Activated T-helper 2 cell treated with anti-CD3 and anti-CD28 coated beads, Interferon-gamma antibody, Interleukin-2, Interleukin-4, amounts not matched to agents 10 μg/mL and 5 μg/mL and 100 μg/mL, durations not matched to agents 14 hours and 24 hours and 36 hours (primary cell): ENCODE measurements at places on chromosomes 1 and 21. TPM values are rescaled to one million over a fixed set of nuclear protein-coding genes. Genes with fewer than 3 reads are reported as not detected.

DNA sequence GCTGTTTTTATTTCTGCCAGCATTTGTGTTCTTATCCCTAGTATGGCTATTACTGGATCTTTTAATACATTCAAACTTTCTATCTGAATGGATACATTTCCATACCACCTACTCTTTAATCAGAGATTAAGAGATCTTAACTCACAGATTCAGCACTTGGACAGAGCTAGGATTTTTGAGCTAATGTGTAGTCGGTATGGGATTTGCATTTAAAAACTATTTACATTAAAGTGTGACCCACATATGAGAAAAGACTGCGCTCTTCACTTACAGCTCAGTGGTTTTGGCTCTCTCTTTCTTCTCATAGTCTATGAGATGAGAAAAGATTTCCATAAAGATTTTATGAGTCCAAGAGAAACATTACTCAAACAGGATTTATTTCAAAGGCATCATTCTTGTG, 16.4 kb downstream of the HMGB4 start:
- no peak overlapping the region for H3K4me3 ChIP-seq
- peaks cover 1% of the 10 kb centered on the region for H3K27me3 ChIP-seq
- no peaks in the 10 kb centered on the region for H3K4me1 ChIP-seq
- no peak for DNase-seq

DNA sequence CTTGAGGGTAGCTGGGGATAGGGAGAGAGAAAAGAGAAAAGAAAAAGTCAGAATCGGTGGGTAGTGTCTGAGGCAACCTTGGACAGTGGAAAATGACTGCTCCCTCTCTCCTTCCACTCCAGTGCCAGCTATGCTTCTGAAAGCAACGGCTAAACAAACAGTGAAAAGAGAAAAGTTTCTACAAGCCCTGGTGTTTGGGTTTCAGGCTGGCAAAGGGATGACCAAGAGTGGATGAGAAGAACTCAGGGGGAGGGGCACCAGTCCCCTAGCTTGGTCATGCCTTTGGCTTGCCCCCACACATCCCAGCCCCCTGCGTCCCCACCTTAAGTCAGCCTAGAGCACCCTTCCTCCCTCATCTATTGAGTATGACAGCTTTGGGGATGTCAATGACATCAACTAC, 8.6 kb downstream of the IL22RA1 start:
- no peak overlapping the region for H3K27ac ChIP-seq
- H3K4me3 ChIP-seq = no peak overlapping the region
- peaks cover 7% of the 10 kb centered on the region for H3K27me3 ChIP-seq
- no peaks in the 10 kb centered on the region for H3K36me3 ChIP-seq
- DNase-seq = no peak
- no peaks in the 10 kb centered on the region for H3K4me1 ChIP-seq

DNA sequence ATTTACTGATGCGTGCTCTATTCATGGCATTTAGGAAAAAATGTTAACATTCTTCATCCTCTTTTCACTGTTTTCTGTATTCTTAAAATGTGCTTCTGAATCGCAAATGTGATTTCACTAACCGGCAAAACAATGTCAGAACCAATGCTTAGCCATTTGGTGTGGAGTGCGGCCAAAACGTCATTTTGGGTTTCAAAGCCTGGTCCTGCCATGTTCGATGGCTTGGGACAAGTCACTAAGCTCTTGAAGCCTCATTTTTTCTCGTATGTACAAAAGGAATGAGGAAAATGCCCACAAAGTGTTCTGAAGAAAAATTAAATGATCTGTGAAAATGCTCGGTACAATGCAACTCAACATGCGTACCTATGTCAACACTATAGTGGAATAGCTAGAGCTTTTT, 175.3 kb downstream of the APP start:
- H3K27ac ChIP-seq = no peak overlapping the region
- H3K36me3 ChIP-seq = no peaks in the 10 kb centered on the region
- no peak for DNase-seq

DNA sequence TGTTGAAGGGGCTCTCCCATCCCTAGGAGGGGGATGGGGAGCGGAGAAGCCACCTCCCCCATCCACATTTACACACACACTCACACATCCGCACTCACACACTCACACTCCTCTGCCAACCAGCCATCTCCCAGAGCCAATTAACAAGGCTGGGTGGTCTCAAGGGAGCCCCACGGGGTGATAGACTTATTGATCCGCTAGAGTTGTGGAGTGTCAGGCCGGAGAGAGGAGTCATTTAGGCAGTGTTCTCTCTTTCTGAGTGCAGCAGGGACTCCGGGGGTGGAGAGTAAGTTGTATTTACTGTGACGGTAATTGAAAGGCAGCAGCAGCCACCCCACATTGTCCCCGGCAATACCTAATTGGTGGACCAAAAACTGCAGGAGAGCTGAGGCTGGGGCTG, 61.6 kb downstream of the KLHDC7A start:
- no peaks in the 10 kb centered on the region for H3K36me3 ChIP-seq
- DNase-seq = no peak
- H3K4me3 ChIP-seq = no peak overlapping the region

The CLDN14 gene
- 0.39 TPM in 1 of 2 replicates, not detected in the other for total RNA-seq

DNA sequence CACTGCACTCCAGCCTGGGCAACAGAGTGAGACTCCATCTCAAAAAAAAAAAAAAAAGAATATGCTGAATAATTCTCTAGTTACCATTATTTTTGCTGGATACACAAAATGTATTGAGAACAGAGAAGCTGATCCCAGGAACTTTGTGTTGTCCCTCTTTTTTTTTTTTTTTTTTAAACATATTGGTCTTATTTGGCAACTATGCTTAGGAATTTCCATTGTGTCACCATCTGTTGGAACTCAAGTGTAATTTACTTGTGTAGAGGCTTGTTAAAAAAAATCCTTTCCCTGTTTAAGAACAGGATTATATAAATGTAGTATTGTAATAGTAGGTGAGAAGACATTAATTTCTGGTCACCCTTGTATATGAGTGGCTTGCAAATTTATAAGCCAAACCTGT, 28.6 kb downstream of the CAMSAP2 start:
- no peaks in the 10 kb centered on the region for H3K36me3 ChIP-seq
- no peak for DNase-seq
- H3K4me1 ChIP-seq = no peaks in the 10 kb centered on the region
- peaks cover 14% of the 10 kb centered on the region for H3K27me3 ChIP-seq
- no peak overlapping the region for H3K4me3 ChIP-seq

DNA sequence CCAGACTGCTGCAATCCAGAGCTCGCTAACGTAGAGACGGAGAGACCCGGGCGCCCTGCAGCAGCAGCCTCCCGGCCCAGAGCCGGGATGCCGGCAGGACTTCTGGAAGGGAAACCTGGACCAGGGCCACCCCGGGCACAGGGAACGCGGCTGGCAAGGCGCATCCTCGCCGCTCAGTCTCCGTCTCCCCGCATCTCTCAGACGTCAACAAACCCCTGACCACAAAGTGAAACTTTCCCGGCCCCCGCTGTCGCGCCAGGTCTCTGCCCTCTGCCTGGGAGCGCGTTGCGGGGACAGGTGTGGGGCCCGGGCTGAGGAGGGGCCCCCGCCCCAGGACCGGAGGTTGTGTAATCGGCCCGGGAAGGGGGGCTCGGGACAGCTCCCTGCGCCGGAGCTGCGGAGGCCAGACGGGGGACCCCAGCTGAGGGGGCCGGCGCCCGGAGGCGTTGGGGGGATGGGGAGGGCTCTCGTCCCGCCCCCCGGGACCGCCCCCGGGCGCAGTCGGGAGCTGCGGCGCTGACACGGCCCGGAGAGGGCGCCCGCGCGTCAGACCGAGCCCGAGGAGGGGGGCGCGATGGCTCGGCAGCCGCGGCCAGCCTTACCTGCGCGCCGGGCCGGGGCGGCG, 116.6 kb upstream of the HIVEP3 start:
- H3K27me3 ChIP-seq = peaks cover 14% of the 10 kb centered on the region
- no peaks in the 10 kb centered on the region for H3K36me3 ChIP-seq
- peaks cover 18% of the 10 kb centered on the region for H3K4me1 ChIP-seq
- peak overlapping the region; percentile 77 for H3K4me3 ChIP-seq
- no peak for DNase-seq

DNA sequence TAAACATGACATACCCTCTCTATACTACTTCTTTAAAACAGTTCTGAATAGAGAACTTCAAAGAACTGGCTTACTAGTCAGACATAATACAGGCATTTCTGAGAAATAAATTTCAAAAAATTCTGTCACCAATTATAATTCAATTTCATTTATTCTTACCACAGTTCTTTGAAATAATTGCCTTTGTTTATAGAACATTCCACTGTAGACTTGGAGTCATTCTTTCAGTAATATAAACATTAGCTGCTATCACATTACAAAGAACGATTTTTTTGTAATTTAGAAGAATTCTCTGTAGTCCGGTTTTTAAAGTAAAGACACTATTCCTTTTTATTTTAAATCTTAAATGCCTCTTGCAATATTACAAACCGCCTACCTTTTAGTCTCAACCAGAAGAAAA, 146.4 kb upstream of the COL11A1 start:
- no peak overlapping the region for H3K27ac ChIP-seq
- no peaks in the 10 kb centered on the region for H3K36me3 ChIP-seq
- DNase-seq = no peak
- no peak overlapping the region for H3K4me3 ChIP-seq
- H3K27me3 ChIP-seq = no peaks in the 10 kb centered on the region
- no peaks in the 10 kb centered on the region for H3K4me1 ChIP-seq

The LCE2C gene
- not detected in 2 replicates for total RNA-seq
